Hematopoietic multipotent progenitor cell treated with erythropoietin and hydrocortisone succinate and interleukin-3 and kit ligand, for 8 days (in vitro differentiated cells): ENCODE measurements at places on chromosomes 5 and 9.

DNA sequence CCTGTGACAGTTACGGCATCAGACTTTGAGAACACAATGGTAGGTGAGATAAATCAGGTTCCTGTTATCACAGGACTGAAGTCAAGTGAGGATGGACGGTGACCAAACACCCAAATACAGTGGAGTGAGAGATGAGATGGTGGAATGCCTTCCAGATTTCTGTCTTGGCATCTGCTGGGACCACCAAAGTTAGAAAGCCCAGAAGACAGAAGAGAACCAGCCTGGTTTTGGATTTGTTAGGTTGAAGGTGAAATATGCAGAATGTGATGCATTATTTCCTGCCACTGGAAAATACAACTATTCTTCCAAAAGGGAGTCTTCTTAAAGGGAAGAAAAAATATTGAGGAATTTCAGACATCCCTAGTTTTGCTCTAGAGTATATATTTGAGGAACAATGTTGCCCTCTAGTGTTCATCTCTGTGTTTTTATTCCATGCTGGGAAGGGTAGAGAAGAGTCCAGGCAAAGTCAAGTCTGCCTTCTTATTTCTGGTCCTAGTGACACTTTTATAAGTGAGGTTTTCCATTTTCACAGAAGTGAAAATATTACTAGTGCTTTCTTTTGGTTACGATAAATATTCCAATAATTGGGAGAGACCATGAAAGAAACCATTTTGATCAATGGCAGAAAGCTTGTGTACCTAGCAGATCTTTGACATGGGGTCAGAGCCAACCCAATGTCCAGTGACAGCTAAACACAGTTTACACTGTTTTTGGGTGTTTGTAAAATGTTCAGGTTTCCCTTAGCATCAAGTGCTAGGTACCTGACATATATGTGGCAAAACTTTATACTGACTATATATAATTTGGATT, 142.3 kb upstream of the ANKH start:
- peak; percentile 56 for DNase-seq

- no peak for DNase-seq
Observed at GRCh38 chr9:80077059-80077458, 505.3 kb downstream of the TLE4 start.

DNA sequence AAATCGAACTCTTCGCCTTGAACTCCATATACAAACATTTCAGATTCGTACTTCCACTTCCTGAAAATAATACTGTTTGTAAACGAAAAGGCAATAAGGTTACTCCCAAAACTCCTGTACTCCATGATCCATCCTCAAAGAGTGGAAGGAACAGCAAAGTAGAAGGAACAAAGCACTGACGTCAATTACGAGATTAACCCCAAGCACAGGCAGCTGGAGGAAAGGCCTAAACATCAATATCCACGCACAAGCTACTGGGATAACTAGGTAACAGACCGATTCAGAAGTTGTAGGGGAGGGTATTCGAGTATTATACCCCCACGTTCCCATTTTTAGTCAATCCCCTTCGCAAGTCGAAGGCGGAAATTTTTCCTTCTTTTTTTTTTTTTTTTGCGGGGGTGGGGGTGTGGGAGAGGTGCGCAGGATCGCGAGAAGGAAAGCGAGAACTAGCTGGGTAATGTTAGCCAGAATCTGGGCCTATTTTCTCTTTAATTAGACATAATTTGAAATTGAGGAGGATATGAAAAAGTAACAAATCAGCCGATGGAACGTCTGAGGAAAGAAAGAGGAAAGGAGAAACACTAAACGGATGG, 909 bp downstream of the AFF4 start:
- peak; percentile 51 for DNase-seq

DNA sequence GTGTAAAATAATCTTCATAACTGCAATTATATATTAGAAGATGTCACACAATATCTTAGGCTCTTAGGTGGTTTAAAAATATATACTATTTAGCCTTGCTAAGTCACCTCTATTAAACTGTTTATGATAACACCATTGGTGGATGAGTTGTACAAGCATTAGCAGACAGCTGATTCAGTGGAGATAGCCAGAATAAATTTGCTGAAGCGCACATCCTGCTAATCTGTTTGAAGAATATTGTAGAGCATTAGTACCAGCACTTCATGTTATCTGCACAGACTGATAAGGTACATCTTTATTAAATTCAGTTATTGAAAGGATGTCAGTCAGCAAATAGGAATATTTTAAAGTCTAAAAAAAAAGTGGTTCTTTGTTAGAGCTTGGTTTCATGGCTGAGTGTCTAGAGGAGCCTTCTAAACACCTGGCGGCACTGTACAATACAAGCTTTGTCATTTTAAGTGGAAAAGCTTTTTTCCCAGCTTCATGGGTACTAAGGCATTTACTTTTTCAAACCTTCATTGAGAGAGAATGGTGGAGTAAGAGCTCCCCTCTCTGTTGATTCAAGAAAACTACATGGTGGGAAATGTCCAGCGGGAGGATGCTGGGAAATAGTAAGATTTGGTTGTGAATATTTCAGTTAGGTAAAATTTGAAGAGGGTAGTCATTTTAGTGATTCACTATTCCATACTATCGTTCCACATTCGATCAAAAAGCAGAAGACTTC, 275.1 kb downstream of the SLF1 start:
- DNase-seq, result peak; percentile 20

DNA sequence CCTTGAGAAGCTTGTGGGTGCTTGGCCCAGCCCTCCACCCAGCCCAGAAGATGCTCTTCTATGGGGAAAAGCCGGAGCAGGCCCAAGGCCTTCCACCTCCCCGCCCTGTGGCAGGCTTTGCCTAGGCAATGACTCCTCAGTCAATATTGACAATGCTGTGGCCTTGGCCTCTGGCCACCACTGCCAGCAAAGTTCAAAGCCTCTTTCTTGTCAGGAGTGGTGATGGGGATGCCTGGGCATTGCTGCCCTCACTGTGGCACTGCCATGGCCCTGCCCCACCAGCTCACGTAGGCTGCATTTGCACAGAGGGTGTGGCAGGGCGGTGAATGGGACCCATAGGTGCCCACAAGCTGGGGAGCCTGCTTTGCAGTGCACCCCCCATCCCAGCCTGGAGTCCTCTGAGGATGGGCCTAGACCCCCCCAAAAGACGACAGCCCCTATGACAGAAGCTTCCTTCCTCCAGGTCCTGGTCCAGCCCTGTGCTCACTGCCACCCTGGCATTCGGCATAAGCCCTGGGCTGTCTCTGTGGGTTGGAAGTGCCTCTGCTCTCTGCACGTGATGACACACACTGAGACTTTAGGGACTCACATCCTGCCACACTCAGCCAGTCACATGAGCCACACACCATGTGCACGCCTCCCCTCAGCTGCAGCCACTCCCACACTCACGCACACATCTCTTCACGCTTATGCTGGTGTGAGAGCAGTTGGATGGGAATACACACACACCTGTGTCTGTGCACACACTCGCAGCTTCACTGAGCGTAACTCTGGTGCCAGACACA, 31.1 kb downstream of the MORN5 start:
- DNase-seq, result no peak

- DNase-seq, result no peak
Observed at GRCh38 chr9:135384226-135384625, 95.4 kb upstream of the PPP1R26 start.

GRCh38 chr5:168916852-168917251, 337.7 kb upstream of the PANK3 start:
- DNase-seq, result no peak

GRCh38 chr5:20335978-20336377, 348.0 kb upstream of the CDH18 start:
- DNase-seq, result no peak

- DNase-seq, result no peak
Observed at GRCh38 chr5:133819977-133820471, 148.4 kb downstream of the C5orf15 start.

GRCh38 chr9:120698766-120699165, 15.5 kb downstream of the MEGF9 start:
- no peak for DNase-seq

GRCh38 chr5:34691326-34691725, 35.2 kb downstream of the RAI14 start:
- DNase-seq, result no peak

DNA sequence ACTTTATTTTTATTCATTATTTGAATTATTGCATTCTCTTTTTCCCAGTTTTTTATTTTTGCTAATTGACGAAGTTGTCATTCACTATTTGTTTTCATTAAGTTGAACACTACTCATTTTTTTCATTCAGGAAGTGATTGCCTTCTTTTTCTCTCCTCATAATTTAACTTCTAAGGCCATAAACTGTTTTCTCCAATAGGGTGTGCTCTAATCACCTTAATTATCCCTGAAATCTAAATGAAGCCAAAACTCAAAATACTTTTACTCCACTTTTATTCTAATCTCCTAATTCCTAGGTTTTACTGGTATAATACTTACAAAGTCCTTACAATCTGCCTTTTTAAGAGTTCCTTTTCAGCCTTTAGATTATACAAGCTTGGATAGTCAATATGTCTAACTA, 2.9 kb upstream of the OR13C2 start:
- DNase-seq, result peak; percentile 7

- DNase-seq, result no peak
Observed at GRCh38 chr9:115071176-115071575, 46.8 kb downstream of the TNC start.

DNA sequence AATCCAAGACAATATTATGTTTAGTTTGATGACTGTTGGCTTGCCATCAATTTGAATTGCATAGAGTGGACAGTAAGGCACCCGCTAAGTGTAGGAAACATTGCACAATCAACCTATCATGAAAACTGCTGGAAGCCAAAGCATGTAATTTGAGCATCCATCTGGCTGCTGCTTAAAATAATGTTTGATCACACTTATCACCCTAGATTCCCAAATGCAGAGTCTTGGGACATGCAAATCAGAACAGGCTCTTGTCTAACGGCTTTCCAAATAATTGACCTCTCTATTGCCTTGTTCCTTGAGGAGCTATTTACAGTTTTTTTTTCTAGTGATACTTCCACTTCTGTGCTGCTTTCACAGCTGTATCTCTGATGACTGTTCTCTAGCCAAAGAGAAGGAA, 342.1 kb downstream of the PRR16 start:
- DNase-seq, result no peak

DNA sequence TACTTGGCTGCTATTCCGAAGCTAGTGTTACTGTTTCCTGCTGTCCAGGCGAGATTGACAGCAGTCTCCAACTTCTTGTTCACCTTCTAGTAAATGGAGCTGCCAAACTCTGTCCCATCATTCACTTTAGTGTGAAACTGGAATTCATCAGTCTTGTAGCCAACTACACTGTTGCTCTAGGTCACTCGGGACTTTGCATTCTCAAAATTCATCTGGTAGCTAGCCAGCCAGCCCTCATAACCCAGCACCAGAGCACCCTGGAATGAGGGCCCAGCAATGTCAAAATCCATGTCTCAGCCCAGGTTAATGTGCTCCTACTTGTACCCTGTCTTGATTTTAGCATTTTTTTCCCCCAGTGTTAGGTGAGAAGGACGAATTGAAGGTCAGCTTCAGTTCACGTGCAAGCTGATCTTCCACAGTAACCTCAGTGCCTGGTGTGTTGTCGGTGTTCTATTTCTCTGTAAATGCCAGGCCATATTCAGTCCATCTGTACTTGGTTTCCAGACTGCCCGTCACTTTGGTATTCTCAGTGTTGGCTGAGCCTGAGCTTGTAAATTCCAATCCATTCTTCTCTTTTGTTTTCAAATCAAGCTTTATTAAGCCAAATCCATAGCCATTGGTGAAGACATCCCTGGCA, 28.9 kb downstream of the ZNF169 start:
- DNase-seq, result no peak

- no peak for DNase-seq
Observed at GRCh38 chr5:179226696-179227095, 118.6 kb downstream of the ADAMTS2 start.

- DNase-seq, result no peak
Observed at GRCh38 chr5:129246088-129246487, 151.5 kb downstream of the ISOC1 start.

GRCh38 chr5:29122306-29122705, 2071.2 kb upstream of the CDH6 start:
- no peak for DNase-seq

- DNase-seq, result no peak
Observed at GRCh38 chr9:93043122-93043521, 15.4 kb upstream of the SUSD3 start.

GRCh38 chr5:172102913-172103626, 85.0 kb downstream of the STK10 start:
- peak; percentile 86 for DNase-seq

DNA sequence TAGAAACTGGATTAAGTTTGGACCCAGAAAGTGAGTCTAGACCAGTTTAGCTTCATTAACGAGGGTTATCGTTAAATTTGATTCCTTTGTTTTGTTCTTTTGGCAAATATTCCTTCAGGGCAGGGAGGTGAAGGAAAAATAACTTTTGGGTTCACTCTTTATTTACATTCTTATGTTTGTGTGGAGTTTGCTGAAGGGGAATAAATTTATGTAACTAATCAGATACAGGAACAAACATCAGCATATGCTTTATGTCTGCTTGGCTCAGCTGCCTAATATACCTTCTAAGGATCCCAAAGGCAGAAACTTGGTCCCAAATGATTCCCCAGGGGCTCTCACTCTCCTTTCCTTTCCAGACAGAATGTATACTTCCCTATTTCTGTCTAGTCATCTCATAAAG, 132.4 kb downstream of the MCTP1 start:
- no peak for DNase-seq

DNA sequence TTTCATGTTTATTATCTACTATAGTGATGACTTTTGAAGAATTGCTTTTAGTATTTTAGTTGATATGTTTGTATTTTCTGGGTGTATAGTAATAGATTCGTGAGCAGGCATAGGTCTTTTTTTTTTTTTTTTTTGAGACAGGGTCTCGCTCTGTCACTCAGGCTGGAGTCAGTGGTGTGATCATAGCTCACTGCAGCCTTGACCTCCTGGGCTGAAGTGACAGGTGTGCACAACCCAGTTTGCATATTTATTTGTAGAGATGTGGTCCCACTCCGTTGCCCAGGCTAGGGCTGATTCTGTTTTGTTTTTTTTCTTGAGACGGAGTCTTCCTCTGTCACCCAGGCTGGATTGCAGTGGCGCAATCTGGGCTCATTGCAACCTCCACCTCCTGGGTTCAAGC, 11.9 kb downstream of the ERBIN start:
- no peak for DNase-seq

DNA sequence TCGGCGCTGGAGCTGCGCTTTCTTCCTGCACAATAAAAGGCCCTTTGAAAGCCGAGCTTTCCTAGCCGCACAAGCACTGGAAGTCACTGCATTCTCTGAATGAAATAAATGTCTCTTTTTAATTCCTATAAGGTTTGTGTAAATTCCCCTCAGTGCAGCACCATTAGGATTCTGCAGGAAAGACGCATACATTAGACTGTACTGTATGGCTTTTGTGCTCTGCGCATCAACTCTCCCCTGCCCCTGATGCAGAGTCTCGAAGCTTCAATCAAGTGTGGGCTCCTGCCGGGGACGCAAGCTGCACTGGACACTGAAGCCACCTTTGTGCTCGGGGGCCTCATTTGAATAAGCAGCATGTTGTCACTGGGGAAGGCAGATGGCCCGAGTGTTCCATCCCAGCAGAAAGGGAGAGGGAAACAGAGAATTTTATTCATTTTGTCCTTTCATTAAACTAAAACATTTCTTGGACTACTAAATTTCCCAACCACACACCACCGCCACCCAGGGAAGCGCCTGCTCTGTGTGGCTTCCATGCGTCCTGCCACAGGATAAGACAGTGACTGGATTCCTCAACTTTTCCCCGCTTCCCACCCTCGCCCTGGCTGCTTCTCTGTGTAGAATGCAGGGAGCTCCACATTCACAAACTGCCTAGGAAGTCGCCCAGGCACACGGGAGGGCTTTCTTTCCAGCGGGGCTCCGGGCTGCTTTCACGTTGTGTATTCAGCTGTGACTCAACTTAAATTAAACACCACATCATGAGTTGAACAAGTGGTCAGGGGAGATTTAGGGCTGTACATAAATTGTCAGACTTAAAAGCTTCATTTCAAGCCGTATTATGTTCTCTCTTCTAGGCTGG, 635.4 kb downstream of the IRX1 start:
- DNase-seq, result no peak
